Omental fat pad (tissue), 4 donors: ENCODE measurements at places on chromosomes 11 and 22.

DNA sequence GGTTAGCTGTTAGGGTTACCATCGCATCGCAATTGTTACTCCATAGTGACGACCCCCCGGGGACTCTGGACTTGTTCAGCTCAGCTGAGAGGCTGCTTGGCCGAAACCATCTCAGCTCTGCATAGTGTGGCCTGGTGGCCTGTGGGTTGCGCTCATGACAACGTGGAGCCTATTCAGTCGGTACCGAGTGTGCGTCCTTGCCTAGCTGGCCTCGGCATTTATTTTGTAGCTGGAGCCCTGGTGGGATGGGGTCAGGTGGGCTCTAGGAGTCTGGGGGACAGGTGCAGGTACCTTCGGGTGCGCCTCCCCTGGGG is 13.5 kb downstream of the LRP5 start:
- DNase-seq = no peak

GRCh38 chr11:41963406-41963805 is 504.0 kb upstream of the LRRC4C start:
- no peak for DNase-seq

DNA sequence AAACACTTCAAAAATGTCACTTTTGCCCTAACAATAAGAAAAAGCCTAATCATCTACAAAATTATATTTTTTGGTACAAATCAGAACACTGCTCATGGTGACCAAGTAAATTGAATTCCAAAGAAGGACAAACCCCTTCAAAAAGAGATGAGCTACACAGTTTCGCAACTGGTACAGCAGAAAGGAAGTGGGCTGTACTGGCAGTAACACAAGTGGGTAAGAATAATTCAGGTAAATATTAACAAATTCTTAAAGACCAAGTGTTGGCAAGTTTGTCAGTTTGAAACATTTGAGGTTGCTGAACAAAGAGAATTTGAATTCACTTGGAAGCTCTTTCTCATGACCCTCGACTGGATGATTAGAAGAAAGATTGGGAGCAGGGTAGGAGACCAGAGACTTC is 35.5 kb downstream of the MSANTD4 start:
- DNase-seq = no peak

DNA sequence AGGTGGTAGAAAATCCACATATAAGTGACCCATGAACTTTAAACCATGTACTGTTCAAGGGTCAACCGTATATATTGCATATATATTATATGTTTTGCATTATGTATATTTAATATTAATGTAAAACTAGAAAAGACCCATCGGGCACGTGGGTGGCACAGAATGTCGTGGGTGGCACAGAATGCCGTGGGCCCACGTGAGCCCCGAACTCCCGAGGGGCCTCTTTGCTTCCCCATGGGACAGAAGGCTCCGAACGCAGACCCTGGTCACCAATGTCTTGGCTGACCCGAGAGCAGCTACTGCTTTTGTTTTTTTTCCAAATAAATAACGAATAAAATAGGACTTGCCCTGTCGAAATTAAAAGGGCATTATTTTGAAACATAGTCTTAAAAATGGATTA is 415.4 kb downstream of the BRD1 start:
- DNase-seq = no peak

- DNase-seq = no peak
Observed at GRCh38 chr11:1691878-1692707, 4.9 kb upstream of the KRTAP5-6 start.

- DNase-seq = no peak
Observed at GRCh38 chr11:8814923-8815240, 96.1 kb upstream of the AKIP1 start.

GRCh38 chr11:100727410-100727809 is 40.3 kb downstream of the ARHGAP42 start:
- no peak for DNase-seq

- DNase-seq = no peak
Observed at GRCh38 chr11:78562398-78562797, 12.3 kb downstream of the NARS2 start.

DNA sequence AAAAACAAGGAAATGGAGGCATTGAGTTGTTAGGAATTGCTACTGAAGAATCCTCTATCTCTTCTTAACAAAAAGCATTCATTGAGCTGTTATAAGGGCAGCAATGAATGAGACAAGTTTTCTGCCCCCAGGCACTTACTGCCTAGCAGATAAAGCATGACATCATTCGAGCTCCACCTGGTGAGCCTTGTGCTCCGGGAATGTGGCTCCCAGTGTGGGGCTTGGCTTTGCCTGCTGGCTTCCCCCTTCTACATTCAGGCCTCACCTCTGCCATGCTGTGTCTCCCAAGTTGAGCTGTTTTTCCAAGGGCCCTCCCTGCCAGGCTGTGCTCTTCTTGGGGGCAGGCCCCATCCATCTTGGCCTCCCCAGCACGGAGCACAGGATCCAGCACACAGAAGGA is 56.9 kb upstream of the EIF3D start:
- DNase-seq = no peak

DNA sequence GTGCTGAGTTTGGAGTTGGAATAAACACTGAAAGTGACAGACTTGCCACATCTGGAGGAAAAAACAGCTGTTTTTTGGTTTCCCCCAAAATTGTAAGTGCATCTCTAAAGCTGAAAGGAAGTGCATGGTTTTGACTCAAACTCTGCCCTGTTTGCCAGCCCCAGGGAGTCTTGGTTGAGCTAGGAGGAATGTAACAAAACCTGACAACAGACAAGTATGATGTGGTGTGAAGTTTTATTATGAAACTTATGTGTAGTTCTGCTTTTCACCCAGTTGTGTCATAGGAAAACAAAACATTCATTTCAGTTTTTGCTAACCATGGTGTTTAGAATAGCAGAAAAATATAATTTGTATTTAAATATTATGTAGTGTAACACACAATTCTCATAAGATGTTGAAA is 31.7 kb upstream of the PDE3B start:
- no peak for DNase-seq

DNA sequence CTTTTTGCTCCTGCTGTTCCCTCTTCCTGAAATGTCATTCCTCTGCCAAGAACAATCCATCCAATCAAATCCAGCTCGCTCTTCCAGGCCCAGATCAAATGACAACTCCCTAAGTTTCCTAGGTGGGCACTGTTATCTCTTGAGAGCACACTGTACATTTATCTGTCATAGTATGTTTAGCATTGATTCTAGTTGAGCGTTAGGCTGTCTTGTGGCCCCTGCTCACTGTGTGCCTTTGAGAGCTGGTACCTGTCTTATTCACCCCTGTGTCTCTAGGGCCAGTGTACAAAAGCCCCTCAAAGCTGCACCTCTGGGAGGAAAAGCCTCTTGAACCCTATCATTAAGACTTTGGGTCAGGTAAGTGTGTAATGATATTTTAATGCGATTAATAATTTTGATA is 7.1 kb upstream of the LMO2 start:
- no peak for DNase-seq

DNA sequence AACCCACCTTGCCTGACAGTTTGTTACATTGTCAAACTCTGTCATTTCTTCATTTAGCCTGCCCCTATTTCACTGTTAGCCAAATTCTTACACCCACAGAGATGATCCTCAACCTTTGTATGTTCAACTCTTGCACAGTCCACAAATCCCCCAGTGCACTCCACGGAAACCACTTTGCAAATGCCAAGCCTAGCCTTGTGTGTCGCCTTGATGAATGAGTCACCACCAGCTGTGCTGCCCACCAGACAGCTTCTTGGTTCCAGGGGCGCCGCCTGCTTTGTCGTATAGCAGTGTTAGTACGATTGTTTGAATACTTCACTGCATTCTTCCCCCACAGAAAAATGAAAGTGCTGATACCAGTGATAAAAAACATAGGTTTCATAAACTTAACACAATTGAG is 686.3 kb downstream of the NTM start:
- DNase-seq = no peak

GRCh38 chr11:33660962-33661361 is 39.7 kb downstream of the C11orf91 start:
- DNase-seq = no peak

GRCh38 chr11:122833846-122834464 is 4.3 kb upstream of the CRTAM start:
- no peak for DNase-seq

DNA sequence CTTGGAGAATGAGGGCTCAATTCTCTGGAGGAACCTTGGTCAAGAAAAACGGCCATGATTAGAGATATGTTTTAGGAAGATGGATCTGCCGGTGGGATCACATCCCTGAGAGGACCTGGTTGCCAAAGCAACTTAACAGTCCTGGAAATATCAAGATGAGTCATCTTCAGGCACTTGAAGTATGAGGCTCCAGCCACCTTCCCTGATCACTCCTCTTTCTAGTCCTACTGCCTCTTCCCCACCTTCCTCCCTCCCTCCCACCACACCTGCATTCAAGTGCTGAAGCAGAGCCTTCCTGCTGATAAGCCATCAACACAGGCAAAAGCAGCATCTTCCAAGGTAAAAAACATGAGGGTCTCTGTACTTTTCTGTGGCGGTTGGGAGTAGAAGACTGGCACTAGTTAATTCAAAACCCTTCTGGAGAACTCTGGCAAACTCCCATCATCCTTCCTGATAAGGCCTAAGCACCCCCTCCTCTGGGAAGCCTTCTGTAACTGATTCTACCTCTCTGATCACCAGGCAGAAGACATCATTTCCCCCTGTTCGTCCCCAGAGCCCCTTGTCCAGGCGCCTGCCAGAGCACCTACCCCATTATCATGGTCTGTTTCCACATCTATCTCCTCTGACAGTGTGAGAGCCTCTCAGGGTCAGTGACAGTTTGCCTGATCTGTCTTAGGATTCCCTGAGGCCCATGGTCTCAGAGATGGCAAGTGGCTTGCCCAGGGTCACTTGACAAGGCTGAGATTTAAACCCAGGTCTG is 79.8 kb downstream of the CLPB start:
- DNase-seq = no peak

DNA sequence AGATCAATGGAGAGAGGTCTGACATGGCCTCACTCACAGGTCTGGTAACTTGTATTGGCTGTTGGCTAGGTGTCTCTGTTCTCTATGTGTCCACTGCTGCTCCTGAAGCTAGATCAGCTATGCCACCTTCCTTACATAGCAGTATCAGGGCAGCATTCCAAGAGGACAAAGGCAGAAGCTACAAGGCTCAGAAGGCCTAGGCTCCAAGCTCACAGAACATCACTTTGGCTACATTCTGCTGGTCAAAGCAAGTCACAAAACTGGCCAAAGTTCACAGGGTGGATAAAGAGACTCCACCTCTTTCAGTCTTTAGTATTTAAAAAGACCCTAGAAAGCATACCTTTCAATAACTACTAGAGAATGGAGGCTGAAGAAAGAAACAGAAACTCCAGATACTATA is 4.1 kb downstream of the SLC5A12 start:
- DNase-seq = no peak

GRCh38 chr11:56522008-56522407 is 21.0 kb downstream of the OR5M11 start:
- DNase-seq = no peak

DNA sequence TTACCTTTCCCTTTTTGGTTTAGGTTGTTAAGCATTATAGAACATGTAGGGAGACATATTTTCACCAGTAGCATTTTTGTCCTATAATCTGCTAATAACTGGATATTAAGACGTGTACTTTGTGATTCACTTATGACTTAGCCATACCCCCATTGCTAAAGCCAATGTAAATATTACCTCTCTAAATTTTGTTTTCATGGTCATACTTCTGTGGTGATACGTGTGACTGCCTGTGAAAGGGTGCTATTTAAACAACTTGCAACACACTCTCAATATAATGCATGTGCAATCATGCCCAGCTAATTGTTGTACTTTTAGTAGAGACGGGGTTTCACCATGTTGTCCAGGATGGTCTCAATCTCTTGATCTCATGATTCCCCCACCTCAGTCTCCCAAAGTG is 36.2 kb upstream of the PAK1 start:
- DNase-seq = no peak

- no peak for DNase-seq
Observed at GRCh38 chr11:43797866-43798265, 82.8 kb upstream of the ALKBH3 start.

DNA sequence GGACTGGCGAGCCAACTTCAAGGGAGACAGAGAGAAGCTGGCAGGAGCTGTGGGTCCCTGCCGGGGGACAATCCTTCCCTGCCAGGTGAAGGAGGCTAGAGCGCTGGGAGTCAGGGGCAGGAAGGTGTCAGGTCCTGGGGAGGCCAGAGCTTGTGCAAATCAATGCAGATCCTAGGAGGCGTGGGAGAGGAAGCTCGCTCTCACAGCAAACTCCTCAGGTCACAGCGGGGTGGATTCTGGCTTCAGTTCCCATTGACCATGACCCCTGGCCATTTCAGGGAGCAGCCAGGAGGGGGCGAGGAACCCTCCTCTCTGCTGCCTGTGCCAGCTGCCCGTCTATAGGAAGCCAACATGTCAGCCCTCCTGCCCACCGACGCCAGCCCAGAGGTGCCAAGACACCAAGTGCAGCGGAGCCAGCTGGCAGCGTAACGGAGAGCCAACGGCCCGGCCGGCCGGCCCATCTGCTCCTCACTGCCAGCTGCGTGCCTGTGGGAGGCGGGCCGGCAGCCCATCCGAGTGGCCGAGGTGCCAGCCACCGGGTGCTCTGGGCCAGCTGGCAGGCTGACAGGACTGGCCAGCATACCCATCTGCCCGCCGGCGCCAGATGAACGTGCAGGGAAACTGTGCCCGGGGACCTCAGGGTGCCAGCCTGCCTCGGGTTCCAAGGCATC is 374.8 kb downstream of the MIAT start:
- DNase-seq = no peak

DNA sequence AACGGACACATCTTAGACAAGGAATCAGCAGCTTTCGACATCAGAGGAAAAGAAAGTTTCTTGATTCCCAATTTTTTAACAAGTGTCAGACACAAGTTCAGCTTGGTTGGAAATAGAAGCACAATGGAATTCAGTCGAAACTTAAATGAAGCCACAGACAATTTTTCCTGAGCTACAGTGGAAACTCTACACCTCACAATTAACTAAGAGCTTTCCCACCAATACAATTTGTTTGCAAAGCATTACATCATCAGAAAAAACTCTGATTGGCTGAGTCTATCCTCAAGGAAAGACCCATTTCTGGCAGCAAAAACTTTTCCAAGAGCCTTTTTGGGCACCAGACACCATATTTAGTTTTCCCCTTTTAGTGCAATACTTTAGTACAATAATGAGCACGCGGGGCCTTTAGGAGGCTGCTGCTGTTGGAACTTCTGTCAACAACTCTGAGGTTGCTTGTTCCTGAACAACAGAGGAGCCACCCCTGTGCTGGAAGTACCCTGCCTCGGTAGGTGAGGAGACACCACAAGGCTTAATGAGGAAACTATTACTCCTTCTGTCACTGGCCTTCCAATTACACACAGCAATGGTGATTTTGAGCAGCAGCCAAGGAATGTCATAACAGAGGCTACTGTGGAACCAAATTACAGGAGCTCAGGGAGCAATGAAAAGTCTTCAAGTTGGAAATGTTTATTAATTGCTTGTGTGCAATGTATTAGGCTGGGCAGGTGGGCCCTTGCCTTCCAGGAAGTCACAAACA is 61.9 kb upstream of the BARX2 start:
- DNase-seq = no peak

DNA sequence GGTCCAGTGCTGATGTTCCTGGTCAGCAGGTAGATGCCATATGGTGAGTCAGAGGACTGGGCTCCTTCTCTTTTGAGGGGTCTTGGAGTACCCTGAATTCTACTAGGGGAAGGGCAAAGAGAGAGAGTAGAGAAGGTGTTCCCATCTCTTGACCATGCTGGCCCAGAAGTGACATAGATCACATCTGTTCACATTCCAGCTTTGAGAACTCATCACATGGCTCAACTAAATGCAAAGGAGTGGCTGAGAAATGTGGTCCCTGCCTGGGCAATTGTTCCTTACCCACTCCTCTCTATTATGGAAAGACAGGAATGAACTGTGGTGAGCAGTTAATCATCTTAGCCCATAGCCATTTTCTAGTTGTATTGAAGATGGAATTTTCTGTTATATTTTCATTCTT is 105.4 kb upstream of the TIMP3 start:
- DNase-seq = no peak

GRCh38 chr22:38881464-38881871 is 9.5 kb upstream of the CBX6 start:
- DNase-seq = no peak
